ENCODE measurements at places on chromosomes 1 and 21. TPM values are rescaled to one million over a fixed set of nuclear protein-coding genes. Genes with fewer than 3 reads are reported as not detected.

- no peak for DNase-seq
Observed at GRCh38 chr1:206878456-206878855, 13.0 kb downstream of the IL20 start.

The KRTAP12-2 gene
- not detected for total RNA-seq

GRCh38 chr21:36589352-36589971 lies 109.5 kb upstream of the SIM2 start:
- DNase-seq, result peak; percentile 36

- DNase-seq, result peak; percentile 31
Observed at GRCh38 chr1:175742790-175743459, 470 bp downstream of the TNR start.

DNA sequence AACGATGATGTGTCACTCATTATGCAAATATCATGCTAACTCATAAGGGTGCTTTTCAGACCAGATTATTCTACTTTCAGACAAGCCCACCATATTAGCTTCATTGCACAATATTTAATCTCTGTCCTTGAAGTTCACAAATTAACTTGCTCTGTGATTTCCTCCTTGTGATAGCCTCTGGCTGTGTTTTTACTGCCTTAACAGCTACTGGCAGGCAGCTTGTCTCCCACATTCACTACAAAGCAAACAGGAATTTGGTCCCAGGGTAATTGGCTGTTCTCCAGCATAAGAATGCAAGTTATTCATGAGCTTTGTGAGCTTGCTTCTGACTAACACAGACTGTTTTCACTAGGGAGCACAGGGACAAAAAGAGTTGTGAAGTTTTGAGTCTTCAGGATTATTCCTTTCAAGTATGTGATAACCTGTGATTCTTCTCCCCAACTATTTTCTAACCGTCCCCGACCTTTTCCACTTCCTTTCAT lies 87.9 kb upstream of the HMCN1 start:
- peak; percentile 100 for DNase-seq

GRCh38 chr21:41584603-41585176 lies 76.7 kb upstream of the TMPRSS2 start:
- no peak for DNase-seq

DNA sequence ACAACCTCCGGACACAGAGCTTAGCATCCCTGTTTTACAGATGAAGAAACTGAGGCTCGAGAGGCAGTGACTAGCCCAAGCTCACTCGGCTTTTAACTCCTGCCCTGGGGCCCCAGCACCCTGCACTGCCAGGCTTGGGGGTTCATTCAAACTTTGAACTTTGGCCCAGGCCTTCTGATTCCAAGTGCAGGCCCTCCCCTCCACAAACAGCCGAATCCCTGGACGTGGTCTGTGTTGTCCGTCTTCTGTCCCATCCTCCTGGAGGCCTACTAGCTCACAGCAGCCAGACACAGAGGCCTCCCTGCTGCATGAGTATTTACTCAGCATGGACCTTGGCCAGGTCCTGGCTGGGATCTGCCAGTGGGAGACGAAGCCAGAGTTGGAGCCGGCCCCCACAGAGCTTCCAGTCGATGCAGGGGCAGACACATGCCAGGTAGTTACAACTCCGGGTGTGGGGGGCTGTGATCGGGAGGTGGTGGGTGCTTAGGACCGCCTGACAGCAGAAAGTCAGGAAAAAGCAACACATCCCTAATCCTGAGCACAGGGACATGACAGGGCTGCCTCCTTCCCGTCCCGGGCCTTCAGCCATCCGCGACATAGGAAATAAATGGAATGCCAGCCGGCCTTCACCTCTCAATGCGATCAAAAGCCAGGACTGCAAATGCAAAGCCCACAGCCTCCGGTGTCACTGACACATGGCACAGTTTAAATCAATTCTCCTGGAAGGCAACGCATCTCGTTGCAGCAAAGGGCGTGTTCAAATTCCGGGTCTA lies 7.4 kb downstream of the IFFO2 start:
- peak; percentile 69 for DNase-seq

DNA sequence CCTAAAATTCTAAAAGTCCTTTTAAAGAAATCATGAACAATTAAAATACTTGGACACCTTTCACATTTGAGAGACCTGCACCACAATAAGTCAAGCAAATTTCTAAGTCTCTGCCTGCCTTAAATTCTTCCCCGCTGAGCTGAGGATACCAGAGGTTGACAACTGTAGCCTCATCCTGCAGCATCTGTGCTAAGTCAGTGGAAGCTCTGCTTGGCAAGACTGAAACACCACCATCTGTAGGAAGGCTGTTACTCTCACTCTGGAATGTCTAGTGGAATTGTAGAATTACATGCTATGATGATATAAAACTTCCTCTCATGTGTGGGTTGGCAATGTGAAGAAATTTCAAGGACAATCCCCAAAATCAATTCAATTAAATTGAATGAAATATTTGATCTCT lies 1756.5 kb downstream of the NCAM2 start:
- no peak for DNase-seq

DNA sequence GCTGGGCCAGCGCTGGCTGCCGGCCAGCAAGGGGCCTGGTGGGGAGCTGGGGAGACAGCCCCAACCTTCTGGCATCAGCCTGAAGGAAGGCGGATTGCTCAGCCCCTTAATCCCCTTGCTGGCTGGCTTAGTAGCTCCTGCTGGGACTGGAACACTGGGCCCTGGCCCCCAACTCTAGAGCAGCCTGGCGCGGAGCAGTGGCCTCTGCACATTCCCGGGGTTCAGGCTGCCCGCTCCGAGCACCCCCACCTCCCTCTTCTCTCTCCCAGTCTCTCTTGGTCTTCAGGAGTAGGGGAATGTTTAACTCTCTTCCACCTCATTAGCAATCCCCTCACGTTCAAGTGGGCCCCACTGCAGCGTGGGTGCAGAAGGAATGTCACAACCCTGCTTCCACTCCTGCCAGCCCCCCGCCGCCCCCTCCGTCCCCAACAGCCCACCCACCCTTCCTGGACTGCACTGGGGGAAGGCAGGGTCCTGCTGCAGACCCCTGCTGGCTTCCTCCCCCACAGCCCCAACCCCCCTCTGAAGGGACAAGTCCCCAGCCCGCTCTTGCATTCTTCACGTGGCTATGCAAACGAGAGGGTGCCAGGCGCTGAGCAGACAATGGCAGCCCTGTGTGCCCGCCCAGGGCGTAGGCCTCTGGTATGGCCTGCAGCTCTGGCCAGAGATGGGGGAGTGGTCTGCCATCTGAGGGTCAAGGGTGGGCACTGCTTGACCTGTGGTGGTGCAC lies 980 bp upstream of the CLDN19 start:
- no peak for DNase-seq

The FAM110D gene
- total RNA-seq, result not detected

DNA sequence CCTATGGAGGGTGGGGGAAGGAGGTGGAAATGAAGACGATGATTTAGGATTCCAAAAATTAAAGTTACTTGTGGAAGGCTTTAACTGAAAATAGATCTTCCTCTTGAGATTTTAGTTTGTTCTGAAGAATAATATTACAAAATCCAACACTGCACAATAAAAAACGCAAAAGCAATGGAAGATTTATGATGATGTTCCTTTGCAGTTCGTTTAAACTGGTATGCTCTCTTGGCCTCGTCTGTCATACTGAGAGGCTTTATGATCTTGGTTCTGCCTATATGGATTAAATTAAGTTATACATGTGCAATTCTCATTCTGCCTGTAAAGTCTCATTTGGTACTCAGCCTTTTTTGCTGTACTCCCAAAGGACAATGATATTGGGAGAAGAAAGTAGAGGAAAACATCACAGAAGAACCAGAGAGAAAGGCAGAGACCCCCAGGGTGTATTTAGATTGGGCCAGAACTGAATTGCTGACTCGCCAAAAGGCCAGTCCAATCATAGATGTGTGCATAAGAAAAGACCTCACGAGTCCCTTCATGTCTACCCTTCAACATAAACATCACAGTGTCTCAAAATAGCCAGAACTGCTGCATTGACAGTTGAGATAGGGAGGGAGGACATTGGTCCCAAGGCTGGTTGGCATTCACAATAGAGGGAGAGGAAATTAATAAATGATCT lies 188.6 kb downstream of the GREM2 start:
- DNase-seq, result no peak
